ENCODE measurements at places on chromosomes 13 and 19. TPM values are rescaled to one million over a fixed set of nuclear protein-coding genes. Genes with fewer than 3 reads are reported as not detected.

LGALS7B gene
- 760 TPM for total RNA-seq

DNA sequence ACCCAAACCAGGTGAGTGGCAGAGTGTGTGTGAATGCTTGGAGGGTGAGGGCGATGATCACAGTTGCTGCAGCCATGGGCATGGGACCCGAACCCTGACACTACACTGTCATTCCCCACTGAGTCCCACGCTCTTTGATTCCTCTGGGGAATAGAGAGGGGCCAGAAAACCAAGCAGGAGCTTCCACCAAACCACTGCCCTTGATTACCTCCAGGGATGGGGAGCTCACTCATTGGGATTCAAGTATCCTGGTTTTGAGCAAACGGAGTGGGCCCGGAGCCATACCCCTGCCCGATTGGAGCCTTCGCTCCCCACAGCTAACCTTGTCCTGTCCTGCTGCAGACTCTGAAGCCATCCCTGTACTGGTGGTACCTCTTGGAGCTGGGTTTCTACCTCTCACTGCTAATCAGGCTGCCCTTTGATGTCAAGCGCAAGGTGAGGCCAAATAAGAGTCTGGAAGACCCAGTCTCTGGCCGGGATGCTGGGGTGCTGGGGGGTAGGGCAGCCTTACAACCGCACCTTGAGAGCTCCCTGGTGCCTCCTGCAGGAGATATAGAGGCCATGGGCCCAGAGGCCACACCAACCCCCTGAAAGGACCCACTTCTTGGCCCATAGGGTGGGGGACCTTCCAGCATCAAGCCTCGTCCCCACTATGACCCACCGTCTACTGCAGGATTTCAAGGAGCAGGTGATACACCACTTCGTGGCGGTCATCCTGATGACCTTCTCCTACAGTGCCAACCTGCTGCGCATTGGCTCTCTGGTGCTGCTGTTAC is 47.3 kb downstream of the CERS4 start:
- no peaks in the 10 kb centered on the region for H3K36me3 ChIP-seq
- H3K4me1 ChIP-seq, result peaks cover 2% of the 10 kb centered on the region
- no peak for DNase-seq
- H3K27ac ChIP-seq, result no peak overlapping the region

DNA sequence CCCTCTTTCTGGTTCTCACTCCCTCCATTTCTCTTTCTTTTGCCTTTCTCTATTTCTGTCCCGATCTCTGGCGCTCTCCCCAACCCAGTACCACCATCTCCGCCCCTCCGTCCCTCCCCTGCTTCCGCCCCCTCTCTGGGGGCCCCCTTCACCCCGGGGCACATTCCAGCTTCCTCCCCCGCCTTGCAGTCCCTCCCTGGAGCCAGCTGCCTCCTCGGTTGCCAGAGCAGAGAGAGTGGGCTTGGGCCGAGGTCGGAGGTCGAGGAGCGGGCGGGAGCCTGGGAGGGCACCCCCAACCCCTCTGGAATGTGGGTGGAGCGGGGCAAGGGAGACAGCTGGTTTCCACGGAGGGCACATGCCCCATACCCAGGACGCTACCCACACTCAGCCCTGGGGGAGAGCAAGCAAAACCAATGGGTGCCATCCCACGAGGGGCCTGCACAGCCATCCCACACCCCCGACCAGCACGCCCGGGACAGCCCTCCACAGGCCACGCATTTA is 6.5 kb upstream of the CIRBP start:
- H3K4me3 ChIP-seq, result no peak overlapping the region
- peak overlapping the region; percentile 97 for H3K27ac ChIP-seq
- H3K36me3 ChIP-seq, result peaks cover 7% of the 10 kb centered on the region
- H3K27me3 ChIP-seq, result no peaks in the 10 kb centered on the region
- peaks cover 86% of the 10 kb centered on the region for H3K4me1 ChIP-seq

DNA sequence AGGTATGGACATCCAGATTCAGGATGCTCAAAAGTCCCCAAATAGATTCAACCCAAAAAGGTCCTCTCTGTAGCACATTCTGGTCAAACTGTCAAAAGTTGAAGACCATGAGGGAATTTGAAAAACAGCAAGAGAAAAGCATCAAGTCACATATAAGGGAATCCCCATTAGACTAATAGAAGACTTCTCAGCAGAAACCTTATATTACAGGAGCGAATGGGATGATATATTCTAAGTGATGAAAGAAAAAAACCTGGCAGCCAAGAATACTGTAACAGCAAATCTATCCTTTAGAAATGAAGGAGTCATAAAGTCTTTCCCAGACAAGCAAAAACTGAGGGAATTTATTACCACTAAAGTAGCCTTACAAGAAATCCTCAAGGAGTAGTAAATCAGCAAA is 29.7 kb downstream of the FXYD5 start:
- H3K27me3 ChIP-seq, result no peaks in the 10 kb centered on the region
- H3K27ac ChIP-seq, result no peak overlapping the region

DNA sequence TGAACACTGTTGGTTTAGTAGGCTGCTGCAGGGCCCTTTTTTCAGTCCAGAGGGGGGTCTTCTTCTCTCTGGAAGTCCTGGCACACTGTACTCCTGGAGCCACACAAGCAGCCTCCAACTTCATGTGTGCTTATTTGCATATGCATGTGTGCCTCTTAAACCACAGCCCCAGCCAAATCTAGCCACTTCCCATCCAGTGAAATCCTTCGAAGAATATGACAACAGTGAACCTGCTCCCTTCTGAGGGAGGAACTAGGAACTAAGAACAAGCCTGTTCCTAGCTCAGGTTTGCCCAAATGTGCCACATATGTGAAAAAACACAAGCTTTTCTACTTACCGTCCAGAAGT is 348.5 kb downstream of the FOXO1 start:
- no peak for DNase-seq
- no peak overlapping the region for H3K4me3 ChIP-seq
- no peaks in the 10 kb centered on the region for H3K27me3 ChIP-seq
- H3K27ac ChIP-seq, result no peak overlapping the region
- H3K4me1 ChIP-seq, result no peaks in the 10 kb centered on the region
- H3K36me3 ChIP-seq, result no peaks in the 10 kb centered on the region

DGKH gene
- 29.7 TPM for total RNA-seq

GRCh38 chr13:73417012-73417615 is 358.3 kb downstream of the KLF5 start:
- DNase-seq, result no peak
- no peak overlapping the region for H3K27ac ChIP-seq
- H3K27me3 ChIP-seq, result no peaks in the 10 kb centered on the region
- no peaks in the 10 kb centered on the region for H3K4me1 ChIP-seq

KLK2 gene
- not detected for total RNA-seq

DNA sequence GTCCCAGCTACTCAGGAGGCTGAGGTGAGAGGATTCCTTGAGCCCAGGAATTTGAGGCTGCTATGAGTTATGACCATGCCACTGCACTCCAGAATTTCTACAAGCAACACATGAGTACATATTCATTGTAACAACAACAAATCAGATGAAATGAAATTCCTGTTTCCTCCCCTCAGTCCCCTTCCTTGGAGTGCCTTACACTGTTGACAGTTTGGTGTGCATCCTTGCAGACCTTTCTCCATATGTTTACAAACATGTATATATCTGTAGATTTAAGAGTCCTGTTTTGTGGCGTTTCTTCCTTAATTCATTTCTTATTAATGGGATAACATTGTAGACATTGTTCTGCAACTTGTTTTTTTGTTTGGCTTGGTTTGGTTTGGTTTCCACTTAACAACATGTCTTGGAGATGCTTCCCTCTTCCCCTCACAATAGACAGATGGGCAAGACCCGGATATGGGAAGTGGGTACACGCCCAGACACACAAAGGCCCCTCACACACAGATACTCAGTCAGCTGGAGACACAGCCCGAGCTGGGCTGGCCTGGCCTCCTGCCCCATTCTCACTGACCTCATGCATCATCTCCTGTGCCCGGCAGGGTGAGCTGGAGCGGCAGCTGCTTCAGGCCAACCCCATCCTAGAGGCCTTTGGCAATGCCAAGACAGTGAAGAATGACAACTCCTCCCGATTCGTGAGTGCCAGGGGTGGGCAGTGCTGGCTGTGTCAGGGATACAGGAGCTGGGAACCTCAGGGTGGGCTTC is 21.7 kb downstream of the MYH14 start:
- H3K4me3 ChIP-seq, result no peak overlapping the region
- H3K27ac ChIP-seq, result no peak overlapping the region
- no peaks in the 10 kb centered on the region for H3K4me1 ChIP-seq
- H3K36me3 ChIP-seq, result peaks cover 5% of the 10 kb centered on the region
- no peak for DNase-seq

DNA sequence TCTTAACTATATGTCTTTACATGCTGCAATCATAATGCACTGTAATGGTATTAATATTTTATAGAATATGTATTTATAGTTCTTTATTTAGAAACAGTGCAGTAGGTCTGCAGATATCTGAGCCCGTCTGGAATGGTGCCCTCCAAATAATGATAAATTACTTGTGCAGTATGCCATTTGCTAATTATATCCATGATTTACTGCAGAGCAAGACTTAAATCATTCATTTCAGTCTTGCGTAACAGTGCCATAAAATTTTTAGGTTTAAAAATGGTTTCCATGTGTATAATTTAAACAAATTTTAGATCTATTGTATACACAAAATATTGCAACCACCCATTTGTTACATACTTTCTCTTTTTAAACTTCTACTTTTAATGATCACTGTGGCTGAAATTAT is 175.1 kb downstream of the ZNF536 start:
- H3K36me3 ChIP-seq, result no peaks in the 10 kb centered on the region
- no peak overlapping the region for H3K27ac ChIP-seq
- no peak overlapping the region for H3K4me3 ChIP-seq
- no peaks in the 10 kb centered on the region for H3K27me3 ChIP-seq
- H3K4me1 ChIP-seq, result no peaks in the 10 kb centered on the region

Data from vagina (tissue), 2 donors.